ENCODE measurements at places on chromosomes 7 and 10. TPM values are rescaled to one million over a fixed set of nuclear protein-coding genes. Genes with fewer than 3 reads are reported as not detected.

GRCh38 chr7:90708841-90709317, 112.8 kb downstream of the CDK14 start:
- peak; percentile 55 for ATAC-seq

The CTNNA3 gene
- not detected for total RNA-seq

The C7orf33 gene
- not detected for total RNA-seq

- ATAC-seq = no peak
Observed at GRCh38 chr10:118572256-118573041, 23.0 kb downstream of the PRLHR start.

DNA sequence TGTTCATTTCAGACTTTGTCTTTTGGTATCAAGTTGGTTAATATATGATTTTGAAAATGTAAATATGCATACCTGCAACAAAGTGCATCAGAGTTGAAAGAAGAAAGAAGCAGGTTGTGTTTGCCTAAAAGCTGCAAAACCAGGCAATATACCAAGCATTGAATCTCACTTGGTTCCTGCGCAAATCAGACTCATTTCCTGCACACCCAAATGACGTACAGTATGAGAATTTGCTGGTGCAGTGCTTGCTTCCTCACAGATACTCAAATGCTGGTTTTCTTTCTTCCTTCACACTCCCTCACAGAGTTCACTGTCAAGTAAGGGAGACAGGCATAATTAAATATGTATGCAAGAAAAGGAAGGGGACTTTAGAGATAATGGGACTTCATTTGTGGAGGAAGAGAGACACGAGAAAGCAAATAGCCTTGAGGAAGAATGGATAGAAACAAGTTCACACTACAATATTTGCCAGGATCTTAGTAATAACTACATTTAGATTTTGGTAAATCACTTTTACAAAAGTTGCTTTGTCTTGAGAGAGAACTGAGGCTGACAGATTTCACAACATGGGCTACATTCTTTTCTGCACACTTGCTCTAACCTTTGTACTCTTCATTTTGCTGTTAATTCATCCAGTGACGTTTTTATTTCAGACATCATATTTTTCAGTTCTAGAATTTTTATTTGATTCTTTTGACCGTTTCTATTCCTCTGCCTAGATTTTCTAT, 56.9 kb upstream of the AOAH start:
- no peak for ATAC-seq

The NOLC1 gene
- total RNA-seq = 57.5 TPM

The TAS2R16 gene
- total RNA-seq = not detected

GRCh38 chr7:128841921-128842673, 11.9 kb downstream of the FLNC start:
- peak; percentile 46 for ATAC-seq

DNA sequence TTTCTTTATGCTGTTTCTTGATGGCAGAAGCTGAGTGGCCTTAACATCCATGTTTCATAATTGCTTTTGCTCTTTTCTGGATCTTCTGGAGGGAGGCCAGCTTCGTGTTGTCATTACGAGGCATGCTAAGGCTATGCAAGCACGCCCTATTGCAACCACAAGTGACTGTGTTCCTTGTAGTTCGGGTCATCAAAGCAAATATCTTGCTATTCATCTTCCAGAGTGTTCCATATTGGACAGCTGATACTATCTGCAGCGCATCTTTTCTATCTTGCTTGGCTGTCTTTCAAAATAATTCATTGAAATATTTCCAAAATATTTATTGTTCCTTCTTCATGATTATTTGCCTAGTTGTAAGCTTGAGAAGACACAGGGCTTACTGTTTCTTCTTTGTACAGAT, 5.0 kb downstream of the EPHB6 start:
- ATAC-seq = no peak

- no peak for ATAC-seq
Observed at GRCh38 chr7:41574377-41574776, 128.5 kb downstream of the INHBA start.

DNA sequence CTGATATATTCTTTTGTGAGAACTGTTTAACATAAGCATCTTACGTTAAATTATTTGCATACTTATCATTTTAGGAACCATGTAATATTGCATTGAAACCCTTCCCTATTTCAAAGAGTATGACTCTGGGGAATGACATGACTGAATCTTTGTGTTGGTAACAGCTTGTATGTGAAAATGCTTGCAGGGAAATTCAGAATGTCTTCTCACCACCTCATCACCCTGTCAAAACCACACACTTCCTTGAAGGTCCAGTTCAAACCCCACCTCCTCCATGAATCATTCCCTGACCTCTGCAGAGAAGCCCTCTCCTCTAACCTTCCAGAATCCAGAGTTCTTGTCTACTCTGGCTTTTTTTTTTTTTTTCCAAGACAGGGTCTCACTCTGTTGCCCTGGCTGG, 26.3 kb upstream of the NKX2-3 start:
- no peak for ATAC-seq

DNA sequence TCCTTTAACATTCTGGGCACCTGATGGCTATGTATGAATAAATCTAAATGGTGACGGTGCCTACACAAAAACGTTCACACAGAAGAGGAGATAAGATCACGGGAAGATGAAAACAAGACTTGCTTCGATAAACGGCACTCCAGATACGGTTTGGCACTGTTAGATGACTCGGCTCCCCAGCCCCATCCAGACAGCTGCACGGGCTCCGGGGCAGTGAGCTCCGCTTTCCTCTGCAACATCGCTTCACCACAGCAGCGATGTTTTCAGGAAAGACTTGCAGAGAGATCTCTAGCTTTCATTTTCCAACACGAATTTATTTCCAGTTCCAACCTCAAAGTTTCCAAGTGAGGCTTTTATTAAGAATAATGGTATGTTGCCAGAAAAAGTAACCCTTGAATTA, 132.1 kb downstream of the KLF6 start:
- no peak for ATAC-seq

The TSPAN15 gene
- 3.4 TPM for total RNA-seq

The CREB5 gene
- 2.5 TPM for total RNA-seq

- ATAC-seq = peak; percentile 35
Observed at GRCh38 chr10:30639946-30640786, 10.6 kb upstream of the LYZL2 start.

DNA sequence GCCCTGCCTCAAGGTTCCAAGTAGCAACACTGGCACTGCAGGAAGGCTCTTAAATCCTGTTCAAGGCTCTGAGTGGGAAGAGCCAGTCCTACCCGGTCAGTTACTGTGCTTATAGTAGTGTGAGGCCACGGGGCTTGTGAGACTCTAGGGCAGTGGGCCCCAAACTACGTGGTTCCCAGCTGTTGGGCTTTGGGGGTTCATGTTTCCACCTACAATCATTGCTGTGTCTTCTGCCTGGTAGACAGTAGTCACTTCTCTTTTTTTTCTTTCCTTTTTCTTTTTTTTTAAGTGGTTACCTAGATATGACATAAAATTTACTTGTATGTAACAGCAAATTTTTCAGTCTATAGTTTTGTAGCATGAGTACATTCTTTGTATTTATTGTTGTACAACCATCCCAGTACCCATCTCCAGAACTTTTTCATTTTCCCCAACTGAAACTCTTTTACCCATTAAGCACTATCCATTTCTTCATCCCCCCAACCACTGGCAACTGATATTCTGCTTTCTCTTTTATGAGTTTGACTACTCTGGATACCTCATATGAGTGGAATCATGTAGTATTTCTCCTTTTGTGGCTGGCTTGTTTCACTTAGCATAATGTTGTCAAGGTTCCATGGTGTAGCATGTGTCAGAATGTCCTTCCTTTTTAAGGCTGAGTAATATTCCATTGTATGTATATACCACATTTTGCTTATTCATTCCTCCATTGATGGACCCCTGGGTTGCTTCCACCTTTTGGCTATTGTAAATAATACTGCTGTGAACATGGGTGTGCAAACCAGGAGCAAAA, 7.7 kb downstream of the UBTD1 start:
- ATAC-seq = no peak

DNA sequence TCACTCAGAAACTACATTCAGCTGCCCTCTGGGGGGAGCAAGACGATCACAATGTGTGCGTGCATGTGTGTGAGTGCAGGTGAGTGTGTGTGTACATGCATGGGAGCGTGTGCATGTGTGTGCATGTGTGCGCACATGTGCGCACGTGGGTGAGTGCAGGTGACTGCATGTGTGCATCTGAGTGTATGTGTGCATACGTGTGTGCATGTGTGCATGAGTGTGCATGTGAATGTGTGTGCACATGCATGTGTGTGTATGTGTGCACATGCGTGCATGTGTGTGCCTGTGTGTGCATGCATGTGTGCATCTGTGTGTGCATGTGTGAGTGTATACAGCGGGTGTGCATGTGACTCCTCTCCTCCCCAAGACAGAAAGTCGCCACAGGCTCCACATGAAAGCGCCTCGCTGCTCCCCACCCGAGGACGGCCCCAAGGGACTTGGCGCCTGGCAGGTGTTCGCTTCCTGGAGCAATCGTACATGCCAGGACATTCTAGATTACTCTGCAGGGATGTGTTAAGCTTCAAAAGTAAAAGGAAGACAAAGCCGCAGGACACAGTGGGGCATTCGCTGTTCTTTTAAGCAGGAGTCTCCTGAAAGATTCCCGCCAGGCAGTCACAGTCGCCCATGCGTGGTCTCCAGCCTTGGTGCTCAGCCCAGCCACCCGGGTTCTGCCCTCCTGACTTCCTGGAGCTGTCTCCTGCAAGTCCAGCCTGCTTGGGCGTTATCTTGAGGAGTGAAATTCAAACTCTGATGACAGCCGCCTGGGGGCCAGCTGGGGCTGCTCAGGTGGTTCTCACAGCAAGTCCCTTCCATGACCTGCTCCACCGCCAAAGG, 42.0 kb upstream of the ADGRA1 start:
- no peak for ATAC-seq

- no peak for ATAC-seq
Observed at GRCh38 chr10:15335508-15335907, 35.6 kb downstream of the FAM171A1 start.

The ASAH2B gene
- total RNA-seq = 2.7 TPM

The MYPN gene
- total RNA-seq = 0.08 TPM

The AVPI1 gene
- 6.8 TPM for total RNA-seq

DNA sequence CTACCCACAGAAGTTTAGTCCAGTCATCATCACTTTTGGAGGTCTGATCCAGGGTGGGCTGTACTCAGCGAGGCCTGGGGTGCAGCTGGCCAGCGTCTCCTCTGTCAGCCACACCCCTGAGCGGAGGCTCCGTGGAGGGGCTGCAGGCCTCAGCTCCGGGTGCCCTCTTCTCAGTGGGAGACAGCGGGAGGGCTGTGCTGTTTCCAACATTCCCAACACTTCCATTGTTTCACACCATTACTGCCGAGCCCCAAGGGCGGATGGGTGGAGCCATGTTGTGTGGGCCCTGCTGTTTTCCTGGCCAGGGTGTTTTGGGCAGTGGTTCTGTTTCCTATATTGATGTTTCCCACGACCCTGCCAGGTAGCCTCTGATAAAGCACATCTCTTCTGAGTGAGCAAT, 95.0 kb downstream of the MKI67 start:
- ATAC-seq = no peak

DNA sequence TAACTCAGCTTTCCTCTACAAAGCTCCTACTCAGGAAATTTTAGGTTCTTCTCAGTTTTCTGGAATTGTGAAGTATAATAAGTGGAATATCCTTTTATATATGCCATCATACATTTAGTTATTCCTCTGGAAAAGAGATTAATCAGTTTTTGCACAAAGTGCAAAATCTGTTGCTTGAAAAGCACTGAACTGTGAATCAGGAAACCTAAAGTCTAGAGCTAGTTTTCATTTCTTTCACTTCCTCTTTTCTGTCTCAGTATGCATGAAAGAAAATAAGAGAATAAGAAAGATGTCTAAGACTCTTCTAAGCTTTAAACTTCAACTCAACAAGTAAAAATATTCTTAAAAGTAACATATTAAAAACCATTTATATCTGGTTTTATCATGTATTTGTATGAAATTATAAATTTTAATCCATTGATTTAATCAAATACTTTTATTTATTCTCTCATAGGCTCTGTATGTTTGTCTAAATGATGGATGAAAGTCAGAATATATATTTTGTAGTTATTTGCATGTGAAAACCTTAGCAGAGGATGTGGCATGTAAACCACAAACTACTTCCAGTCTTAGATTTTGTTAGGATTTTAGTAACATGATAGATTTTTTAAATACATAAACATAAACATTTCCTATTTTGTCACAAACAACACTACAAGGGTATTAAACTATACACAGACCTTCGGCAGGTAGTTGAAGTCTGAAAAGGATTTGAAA, 1073.0 kb downstream of the XPNPEP1 start:
- ATAC-seq = no peak

The GRM3 gene
- not detected for total RNA-seq

- peak; percentile 60 for ATAC-seq
Observed at GRCh38 chr7:129098409-129099084, 43.6 kb upstream of the TNPO3 start.

The LRRC4 gene
- 16.7 TPM for total RNA-seq

- no peak for ATAC-seq
Observed at GRCh38 chr10:110207805-110208613, 604 bp downstream of the MXI1 start.

DNA sequence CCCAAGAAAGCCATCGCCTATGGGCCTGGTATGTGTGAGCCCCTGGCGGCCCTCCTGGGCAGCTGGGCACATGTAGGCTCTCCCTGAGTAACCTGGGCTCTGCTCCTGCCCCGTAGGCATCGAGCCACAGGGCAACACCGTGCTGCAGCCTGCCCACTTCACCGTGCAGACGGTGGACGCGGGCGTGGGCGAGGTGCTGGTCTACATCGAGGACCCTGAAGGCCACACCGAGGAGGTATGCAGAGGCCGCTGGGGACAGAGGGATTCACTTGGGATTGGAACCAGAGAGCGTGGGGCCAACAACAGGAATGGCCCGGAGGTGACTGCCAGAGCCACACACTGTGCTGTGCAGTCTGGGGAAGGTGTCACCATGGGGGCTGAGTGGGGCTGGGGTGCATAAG, 7.3 kb downstream of the FLNC start:
- ATAC-seq = no peak

The CCL24 gene
- 0.56 TPM for total RNA-seq

The MUC12 gene
- 0.16 TPM for total RNA-seq

The ACSM6 gene
- not detected for total RNA-seq

- no peak for ATAC-seq
Observed at GRCh38 chr7:77310982-77311381, 105.2 kb downstream of the GSAP start.

The NUTM2E gene
- not detected for total RNA-seq

GRCh38 chr7:141158561-141158960, 84.7 kb downstream of the TMEM178B start:
- peak; percentile 85 for ATAC-seq

- ATAC-seq = no peak
Observed at GRCh38 chr7:18997477-18998150, 119.8 kb downstream of the TWIST1 start.

- ATAC-seq = no peak
Observed at GRCh38 chr10:8437896-8438295, 383.4 kb downstream of the GATA3 start.
